ENCODE measurements at places on chromosomes 16 and 17.

DNA sequence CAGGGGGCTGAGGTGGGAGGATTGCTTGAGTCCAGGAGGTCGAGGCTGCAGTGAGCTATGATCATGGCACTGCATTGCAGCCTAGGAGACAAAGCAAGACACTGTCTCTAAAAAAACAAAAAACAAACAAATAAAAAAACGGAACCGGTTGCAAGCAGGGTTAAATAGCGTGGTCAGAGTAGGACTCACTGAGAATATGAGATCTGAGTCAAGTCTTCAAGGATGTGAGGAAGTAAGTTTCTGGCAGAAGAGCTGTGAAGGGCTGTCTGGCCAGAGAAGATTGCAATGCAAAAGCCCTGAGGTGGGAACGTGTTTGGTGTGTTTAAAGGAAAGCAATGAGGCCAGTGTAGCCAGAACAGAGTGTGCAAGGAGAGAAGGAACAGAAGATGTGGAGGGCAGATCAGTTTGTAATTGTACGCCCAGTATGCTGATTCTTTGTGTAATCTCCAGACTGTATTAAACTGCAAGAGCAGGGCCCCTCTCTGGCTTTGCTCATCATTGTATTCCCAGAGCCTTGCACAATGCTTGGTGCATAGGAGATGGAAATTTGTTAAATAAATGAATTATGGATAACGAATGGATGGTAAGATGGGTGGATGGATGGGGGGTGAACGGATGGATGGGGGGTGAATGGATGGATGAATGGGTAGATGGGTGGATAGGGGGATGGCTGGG, 6.3 kb downstream of the G6PC1 start:
- no peak for DNase-seq

GRCh38 chr17:2067608-2068024, 12.7 kb downstream of the HIC1 start:
- DNase-seq: no peak

- peak; percentile 62 for DNase-seq
These were observed 149.8 kb upstream of the HS3ST2 start for GRCh38 chr16:22664132-22664531.

DNA sequence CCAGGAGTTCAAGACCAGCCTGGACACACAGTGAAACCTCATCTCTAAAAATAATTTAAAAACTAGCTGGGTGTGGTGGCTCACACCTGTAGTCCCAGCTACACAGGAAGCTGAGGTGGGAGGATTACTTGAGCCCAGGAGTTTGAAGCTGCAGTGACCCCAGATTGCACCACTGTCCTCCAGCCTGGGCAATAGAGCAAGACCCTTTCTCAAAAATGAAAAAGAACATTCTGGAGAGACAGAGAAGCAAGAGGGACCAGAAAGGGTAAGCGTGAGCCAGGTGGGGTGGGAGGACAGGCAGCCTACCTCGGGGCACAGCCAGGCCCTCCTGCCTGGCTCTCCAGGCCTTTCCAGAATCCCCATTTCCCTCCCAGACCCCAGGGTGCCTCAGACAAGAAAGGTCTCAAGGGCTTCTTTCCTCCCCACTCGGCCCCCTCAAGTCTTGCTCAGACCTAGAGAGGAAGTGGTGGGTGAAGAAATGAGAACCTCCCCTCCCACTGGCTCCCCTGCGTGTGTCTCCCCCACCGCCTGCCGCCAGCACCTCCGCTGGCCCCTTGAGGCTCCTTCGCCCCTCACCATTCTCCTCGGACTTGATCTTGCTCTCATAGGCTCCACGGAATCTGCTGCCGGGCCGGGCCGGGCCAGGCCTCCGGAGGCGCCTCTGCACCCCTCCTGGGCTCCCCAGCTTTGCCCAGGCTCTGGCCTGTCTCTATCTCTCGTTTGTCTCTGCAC, 503 bp downstream of the C16orf54 start:
- no peak for DNase-seq

- DNase-seq: no peak
These were observed 32.1 kb upstream of the SLC38A8 start for GRCh38 chr16:84074721-84075120.

DNA sequence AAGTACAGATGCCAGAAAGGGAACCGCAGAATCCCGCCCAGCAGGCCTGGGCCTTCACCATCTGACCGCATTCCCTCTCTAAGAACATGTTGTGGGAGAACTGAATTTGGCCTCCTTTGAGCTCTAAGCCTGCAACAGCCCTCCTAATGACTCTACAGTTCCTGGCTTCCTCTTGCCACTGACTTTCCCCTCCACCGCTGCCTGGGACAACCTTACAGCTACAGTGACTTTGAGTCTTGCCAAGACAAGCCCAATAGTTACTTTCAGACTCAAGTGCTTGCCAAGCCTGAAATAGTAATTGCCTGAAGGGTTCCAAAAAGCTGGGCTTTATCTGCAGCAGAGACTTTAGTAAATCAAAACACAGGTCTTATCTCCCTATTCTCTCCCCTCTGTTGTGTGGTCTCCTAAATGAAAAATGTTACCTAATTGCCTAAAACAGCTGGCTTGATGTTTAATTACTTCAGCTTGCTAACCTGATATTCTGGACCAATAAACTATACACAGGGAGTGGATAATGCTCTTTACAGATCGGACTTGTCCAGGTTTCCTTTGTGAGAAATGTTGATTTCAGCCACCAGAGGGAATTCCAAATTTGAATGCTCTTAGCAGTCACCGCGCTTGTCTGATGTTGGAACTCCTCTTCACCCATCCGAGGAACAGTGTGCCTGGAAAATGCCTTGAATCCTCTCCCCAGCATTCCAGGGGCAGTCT, 85.1 kb upstream of the TBX2 start:
- no peak for DNase-seq

DNA sequence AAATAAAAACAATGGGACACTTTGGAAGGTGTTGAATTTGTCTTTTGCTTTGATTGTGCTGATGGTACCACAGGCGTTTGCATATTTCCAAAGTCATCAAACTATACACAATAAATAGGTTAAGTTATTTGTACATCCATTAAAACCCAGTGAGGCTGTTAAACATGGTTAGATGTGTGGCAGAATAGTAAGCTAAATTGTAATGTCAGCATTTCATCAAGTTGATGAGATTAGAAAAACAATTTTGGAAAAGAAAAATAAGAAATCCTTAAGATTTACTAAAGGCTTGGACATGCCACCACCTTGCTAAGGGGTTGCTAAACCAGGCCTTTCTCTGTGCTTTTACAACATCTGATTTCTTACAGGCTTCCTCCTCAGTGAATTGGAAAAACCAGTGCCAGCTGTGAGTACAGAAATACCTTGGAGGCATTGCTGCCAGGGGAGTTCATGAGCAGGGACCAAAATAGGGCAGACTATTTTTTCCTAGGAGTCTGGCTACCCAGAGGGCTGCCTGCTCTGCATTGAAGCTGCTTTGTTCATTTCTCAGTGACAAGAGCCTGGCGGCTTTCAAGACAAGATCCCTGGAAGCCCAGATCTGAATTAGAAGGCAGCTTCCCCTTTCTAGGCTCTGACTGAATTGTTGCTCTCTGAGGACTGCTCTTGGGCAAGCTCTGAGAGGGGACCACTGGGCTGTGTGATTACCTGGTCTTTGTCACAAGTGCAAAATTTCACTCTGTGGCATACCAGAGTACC, 43.4 kb upstream of the CA10 start:
- no peak for DNase-seq

DNA sequence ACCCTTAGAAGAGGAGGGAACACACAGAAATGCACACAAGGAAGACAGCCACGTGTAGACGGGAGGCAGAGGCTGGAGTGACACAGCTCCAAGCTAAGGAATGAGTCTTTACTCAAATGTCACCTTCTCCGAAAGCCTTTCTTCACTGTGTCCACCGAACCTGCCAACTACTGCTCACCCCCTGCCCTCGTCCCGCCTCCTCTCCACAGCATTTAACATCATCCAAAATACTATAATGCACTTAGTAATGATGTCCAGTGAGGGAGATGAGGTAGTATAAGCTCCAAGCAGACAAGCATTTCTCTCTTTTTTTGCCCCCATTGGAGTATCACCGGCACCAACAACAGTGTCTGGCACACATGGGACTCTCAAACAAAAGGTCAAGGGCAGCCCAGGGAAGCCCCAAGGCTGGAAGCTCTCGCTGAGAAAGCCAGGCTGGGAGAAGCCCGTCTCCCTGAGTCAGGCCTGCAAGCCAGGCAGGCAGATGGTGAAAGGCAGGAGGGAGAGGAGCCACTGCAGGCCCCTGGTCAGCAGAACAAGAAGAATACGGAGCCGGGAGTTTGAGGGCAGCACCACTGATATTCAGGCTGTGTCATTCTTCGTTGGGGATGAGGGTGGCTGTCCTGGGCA, 25.9 kb downstream of the ZFHX3 start:
- no peak for DNase-seq

- DNase-seq: no peak
These were observed 1.1 kb downstream of the ABAT start for GRCh38 chr16:8675183-8676159.

DNA sequence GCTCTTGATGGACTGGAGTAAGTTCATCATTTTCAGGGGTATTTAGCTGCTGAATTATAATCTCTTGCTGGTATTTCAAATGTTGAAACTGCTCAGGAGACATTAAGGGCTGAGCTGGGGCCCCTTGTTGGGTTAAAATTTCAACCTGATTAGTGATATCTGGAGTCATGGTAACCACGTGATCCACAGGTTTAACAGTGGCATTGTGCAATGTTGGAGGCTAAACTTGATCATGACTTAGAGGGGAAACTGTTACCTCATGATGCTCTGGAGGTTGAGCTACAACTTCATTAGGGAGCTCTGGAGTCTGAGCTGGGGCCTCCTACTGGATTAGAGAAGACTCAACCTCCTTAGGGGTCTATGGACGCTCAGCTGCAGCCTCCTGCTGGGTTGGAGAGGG, 17.2 kb upstream of the MPP2 start:
- no peak for DNase-seq

- no peak for DNase-seq
These were observed 15.6 kb downstream of the RFWD3 start for GRCh38 chr16:74650966-74651567.

- DNase-seq: no peak
These were observed 22.3 kb downstream of the CD300LF start for GRCh38 chr17:74690409-74690825.

GRCh38 chr16:66470556-66470955, 43.5 kb downstream of the BEAN1 start:
- no peak for DNase-seq

- DNase-seq: no peak
These were observed 18.6 kb downstream of the ENGASE start for GRCh38 chr17:79093270-79093669.

DNA sequence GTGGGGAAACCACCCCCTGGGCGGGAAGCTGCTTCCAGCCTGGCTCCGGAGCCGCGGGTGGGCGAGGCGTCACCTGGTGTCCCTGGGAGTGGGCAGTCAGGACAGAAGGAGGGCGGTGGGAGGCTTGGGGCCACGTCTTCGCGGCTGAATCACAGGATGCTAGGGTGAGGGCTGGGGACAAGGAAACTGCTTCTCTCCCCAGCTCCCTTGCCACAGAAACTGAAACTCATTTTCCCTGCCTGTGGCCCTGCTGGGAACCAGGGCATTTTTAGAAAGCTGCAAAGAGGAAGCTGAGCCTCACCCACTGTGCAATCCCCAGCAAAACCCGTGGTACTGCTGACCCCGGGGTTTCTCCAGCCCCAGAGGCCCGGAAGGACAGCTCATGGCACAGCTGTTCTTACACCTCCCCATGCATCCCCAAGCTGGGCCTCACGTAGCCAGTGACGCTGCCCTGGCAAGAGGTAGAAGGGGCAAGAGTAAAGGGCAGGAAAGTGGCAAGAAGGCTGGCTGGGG, 8.2 kb downstream of the RHBDF2 start:
- DNase-seq: no peak

DNA sequence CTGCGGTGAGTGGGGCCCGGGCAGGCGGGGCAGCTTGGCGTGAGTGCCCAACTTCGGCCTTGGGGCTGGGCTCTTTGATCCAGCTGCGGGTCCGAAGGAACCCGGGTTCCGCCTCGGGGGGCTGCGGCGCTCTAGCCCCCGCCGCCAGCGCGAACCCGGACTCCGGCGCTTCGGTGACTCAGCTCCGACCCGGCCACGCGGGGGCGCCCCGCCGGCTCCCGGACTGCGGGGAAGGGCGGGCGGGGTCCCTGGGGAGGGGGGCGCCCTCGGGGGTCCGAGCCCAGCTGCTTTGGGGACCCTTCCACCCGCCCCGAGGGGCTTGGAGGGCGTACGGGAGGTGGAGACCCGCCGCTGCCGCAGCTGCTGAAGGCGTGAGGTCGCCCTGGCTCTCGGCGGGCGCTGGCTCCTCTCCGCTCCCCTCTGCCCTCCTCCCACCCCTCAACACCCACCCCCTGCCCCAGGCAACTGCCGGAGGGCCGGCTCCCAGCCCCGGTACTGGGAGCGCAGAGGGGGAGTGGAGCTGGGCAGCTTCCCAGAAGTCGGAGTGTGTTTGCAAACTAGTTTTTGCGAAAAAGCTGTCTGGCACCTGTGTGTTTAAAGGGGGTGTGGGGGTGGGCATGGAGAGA, 516 bp downstream of the CPNE2 start:
- no peak for DNase-seq

- DNase-seq: no peak
These were observed 21.8 kb downstream of the DOC2B start for GRCh38 chr17:159609-160008.

GRCh38 chr17:29592850-29593551, at the start of gene ANKRD13B:
TSS of gene ANKRD13B (plus strand) at chr17:29593132. CDS start at chr17:29593622, 490 bp downstream.
- DNase-seq: peak; percentile 47

- no peak for DNase-seq
These were observed at the start of gene HS3ST6 for GRCh38 chr16:1918351-1919326. TSS of gene HS3ST6 (minus strand) at chr16:1918415. CDS start at chr16:1918323, 92 bp downstream.

- no peak for DNase-seq
These were observed 9.8 kb downstream of the MYBBP1A start for GRCh38 chr17:4545217-4545951.

DNA sequence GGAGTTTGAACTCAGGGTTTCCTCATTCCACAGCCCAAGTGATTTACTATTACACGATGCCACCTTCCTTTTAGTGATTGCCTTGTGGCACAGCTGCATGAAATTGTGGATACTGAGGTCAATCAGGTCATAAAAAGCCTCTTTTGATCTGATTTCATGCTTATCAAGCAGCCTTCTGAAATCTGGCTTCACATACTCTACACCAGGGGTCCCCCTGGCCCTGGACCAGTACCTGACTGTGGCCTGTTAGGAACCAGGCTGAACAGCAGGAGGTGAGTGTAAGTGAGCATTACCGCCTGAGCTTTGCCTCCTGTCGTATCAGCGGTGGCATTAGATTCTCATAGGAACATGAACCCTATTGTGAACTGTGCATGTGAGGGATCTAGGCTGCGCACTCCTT, 13.8 kb downstream of the SLFN5 start:
- DNase-seq: peak; percentile 13

- no peak for DNase-seq
These were observed 74.3 kb upstream of the CES5A start for GRCh38 chr16:55949518-55949917.

GRCh38 chr16:57245472-57246113, 534 bp downstream of the ARL2BP start:
- peak; percentile 14 for DNase-seq

All from NCI-H1092 (cell line).